ENCODE measurements at places on chromosomes 1 and 21. TPM values are rescaled to one million over a fixed set of nuclear protein-coding genes. Genes with fewer than 3 reads are reported as not detected.

FOXD3 gene
- 0.96 TPM for total RNA-seq

LCE2B gene
- total RNA-seq = not detected

UCHL5 gene
- 41.4 TPM for total RNA-seq

TTC24 gene
- not detected for total RNA-seq

CLEC20A gene
- total RNA-seq = not detected

S100A16 gene
- 615 TPM for total RNA-seq

AGT gene
- total RNA-seq = not detected

PRAMEF27 gene
- not detected for total RNA-seq

NEGR1 gene
- not detected for total RNA-seq

MRAP gene
- total RNA-seq = not detected

ZFYVE9 gene
- 6.5 TPM for total RNA-seq

MIXL1 gene
- not detected for total RNA-seq

B3GALT5 gene
- total RNA-seq = 0.19 TPM

KMO gene
- total RNA-seq = 1.3 TPM

BCAR3 gene
- total RNA-seq = 91.1 TPM

SYT14 gene
- total RNA-seq = 0.05 TPM

CELA2B gene
- not detected for total RNA-seq

ALPL gene
- total RNA-seq = 0.24 TPM

CD34 gene
- not detected for total RNA-seq

TNFRSF9 gene
- total RNA-seq = 2.0 TPM

MMP23B gene
- 0.52 TPM for total RNA-seq

COA7 gene
- 22.7 TPM for total RNA-seq

S100A7A gene
- not detected for total RNA-seq

PIGK gene
- total RNA-seq = 25.6 TPM

CHRM3 gene
- 0.16 TPM for total RNA-seq

LRRN2 gene
- 11.8 TPM for total RNA-seq

DMBX1 gene
- 0.70 TPM for total RNA-seq

BEND5 gene
- total RNA-seq = not detected

AUNIP gene
- total RNA-seq = 6.7 TPM

NOTCH2 gene
- total RNA-seq = 27.8 TPM

TNNT2 gene
- 0.39 TPM for total RNA-seq

GJB5 gene
- total RNA-seq = not detected

LDLRAD2 gene
- 0.15 TPM for total RNA-seq

DESI2 gene
- 25.1 TPM for total RNA-seq

Data from A549 treated with GW870086 at 1 μM for 4 hours (cell line).